SIG-M5 (cell line): ENCODE measurements at places on chromosomes 16 and 17.

- no peak for DNase-seq
Measured at GRCh38 chr17:72090108-72090507, 30.7 kb upstream of the SOX9 start.

DNA sequence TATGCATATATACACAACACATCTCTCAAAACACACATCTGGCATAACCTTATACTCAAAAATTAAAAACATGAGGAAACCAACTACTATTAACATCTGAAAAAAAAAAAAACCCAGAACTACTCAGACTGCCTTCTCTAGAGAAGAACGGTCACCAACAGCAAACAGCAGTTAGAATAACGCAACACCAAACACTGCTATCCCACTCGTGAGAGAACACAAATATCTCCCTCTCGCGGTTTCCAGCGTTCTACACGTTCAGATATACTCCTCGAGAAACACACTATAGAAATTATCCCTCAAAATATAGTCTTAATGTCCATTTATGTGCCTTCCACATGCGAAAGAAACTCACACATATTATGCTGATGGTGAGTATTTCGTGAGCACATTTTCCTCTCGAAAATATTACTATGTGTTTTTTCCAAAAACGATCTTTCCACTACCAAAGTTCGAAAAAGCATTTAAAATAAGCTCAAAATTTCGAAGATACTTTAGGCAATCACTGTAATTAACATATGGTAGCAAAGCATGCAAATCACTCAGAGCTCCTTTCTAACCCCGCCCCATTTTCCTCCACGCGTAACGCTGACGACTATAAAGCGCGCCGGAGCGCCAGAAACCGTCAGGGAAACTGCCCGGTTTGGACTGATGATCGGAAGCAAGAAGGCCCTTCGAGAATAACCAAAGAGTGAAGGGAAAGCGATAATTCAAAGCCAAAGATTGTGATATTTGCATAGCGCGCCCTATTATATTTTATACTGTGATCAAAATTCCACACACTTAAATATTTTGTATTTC, 60.1 kb downstream of the TEX14 start:
- peak; percentile 98 for DNase-seq

- no peak for DNase-seq
Measured at GRCh38 chr17:69609473-69610305, 195.2 kb downstream of the MAP2K6 start.

DNA sequence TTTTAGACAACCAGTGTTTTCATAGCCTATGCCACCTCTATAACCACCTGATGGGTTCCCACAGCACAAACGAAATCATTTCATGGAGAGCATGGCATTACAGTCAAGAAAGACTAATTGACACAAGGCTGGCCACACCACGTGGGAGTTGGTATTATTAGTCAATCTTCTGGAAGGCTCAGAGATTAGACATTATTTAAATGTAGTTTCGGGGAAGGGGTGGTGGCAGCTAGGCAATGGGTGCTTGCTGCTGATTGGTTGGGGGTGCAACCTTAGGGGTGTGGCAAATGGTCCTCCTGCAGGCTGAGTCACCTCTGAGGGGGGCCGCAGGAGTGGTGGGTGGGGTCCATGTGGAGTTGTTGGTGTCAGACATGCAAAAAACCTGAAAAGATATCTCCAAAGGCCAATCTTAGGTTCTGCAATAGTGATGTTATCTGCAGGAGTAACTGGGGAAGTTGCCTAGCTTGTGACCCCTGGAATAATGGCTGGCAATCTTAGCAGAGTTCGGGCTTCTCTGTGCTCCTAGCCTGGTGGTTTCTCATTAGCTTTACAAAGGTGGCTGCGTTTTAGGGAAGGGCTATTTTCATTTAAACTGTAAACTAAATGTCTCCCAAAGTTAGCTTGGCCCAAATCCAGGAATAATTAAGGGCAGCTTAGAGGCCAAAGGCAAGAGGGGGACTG, 4.6 kb downstream of the TEN1 start:
- DNase-seq, result no peak

GRCh38 chr16:76278980-76279379, 1.8 kb downstream of the CNTNAP4 start:
- DNase-seq, result no peak
